Bronchial epithelial cell (primary cell): ENCODE measurements at places on chromosomes 3 and 15.

DNA sequence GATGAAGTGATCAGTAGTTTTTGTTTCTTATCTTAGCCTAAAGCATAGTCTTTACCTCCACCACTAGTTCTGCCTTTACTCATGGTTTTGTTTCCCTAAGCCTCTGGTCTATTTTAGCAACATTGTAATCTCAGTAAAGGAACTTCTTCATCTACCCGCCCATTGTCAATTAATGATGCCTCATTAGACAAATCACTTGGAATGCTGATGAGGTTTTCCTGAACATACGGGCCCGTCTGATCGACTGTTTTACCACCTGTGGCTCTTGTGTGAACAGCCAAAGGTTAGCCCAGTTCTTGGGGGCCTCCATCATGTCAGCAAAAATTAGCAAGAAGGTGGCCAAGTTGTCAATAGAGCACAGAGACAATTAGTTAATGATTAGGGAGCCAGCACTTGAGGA, 470.1 kb upstream of the ARRDC4 start:
- DNase-seq, result no peak

- DNase-seq, result peak; percentile 33
Measured at GRCh38 chr3:82012775-82013174, 251.3 kb upstream of the GBE1 start.

DNA sequence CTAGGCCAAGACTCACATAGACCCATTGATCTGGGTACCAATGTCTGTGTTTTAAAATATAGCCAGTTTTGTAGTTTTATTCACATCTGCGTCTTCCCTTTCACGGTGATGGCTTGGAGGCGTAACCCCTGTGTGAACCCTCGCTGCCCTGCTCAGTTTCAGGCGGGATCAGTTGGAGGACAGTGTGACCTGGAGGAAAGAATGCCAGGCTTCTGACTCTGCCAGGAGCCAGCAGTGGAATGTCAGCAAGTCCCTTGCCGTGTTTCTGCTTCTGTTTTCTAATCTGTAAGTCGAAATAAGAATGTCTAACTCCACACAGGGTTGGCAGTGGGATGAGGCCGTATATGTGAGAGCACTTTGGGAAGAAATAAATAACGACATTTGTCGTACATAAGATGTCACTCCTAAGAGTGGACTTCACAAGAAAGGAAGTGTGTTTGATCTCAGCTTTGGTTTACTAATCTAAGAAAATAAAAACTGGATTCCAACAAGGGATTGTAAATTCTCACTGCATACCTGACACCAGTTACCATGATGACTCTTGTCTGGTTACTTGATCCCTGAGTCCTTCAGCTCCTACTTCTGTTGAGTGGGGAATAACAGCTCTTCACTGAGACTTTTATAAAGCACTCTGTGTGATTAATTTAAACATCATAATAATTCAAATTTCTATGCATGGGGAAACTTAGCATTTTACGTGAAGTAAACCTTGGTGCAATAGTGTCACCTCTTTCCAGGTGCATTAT, 6.3 kb upstream of the CA12 start:
- DNase-seq, result no peak

- DNase-seq, result peak; percentile 98
Measured at GRCh38 chr15:35000511-35000910, 12.4 kb upstream of the ZNF770 start.

DNA sequence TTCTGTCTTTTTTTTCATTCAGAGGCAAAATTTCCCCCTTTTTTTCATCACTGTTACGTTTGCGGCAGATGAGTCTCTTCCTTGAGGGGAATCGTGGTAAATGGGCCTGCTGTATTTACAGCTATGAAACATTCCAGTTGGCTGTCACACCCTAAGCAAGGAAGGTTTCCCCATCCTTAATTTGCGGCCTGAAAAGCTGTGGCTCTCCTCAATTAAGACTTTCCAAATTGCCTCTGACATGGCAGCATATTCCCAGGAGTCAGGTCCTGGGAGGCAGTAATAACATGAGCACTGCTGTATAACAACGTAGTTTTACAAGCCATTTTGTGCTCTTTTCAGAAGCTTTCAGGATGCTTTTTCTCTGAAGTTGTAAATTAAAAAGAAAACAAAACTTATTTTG, 420.9 kb downstream of the LPP start:
- no peak for DNase-seq

DNA sequence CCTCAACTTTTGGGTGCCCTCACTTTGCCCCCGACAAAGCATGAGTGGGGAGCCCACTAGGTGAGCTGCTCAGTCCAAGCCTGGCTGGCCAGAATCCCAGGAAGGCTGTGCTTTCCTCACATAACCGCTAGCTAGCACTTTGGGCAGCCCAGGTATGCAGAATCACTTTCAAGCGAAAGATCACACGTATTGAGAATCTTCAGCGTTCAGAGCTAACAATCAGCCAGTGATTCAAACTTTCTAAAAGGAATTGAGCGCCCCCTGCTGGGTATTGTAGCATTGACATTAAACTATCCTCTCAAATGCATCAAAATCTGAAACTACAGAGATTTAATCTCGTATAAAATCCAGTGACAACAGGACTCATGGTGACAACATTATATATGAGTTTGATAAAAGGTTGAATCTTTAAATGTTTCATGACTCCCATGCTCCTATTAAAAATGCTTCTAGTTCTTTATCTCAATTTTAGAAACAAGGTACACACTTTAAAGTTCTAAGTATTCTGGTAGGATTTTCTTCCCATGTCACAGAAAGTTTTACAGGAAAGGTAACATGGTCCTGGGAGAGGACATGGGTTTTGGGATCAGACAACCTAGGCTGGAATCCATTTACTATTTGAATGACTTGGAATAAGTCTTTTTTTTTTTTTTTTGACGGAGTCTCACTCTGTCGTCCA, 11.8 kb downstream of the ANAPC13 start:
- peak; percentile 74 for DNase-seq

DNA sequence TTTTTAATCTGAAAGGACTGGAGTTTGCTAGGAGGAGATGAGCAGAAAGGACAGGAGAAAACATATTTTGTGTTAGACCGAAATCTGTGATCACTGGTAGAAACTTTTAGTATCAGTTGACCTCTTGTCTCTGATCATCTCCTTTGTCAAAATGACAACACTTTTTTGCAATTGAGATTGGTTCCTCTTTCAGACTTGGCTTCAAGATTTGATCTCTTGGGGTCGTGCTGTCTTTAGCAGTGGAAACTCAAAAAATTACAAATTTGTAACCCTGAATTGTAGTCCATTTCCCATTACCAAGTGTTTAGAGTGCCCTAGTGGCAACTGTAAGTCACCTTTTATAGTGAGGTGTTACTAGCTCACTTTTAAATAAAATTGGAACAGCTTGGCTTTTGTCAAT, 107.4 kb downstream of the KLHL25 start:
- no peak for DNase-seq

DNA sequence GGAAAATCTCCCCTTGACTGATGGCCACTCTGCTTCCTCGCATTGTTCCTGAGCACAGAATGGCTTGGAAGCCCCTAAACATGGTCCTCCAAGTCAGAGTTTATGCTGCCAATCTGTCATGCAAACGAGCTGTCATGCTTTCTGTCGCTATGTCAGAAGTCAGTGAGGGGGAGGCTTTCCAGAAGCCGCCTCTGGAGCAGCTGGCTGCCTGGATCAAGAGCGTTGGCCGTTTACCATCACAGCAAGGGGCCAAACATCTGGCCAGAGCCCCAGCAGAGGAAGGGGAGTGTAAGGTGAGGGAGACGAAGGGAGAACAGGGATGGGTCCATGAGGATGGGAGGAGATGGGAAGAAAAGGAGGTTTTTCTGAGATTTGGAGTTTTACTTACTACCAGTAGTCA, 372.6 kb upstream of the NR2F2 start:
- DNase-seq, result no peak

DNA sequence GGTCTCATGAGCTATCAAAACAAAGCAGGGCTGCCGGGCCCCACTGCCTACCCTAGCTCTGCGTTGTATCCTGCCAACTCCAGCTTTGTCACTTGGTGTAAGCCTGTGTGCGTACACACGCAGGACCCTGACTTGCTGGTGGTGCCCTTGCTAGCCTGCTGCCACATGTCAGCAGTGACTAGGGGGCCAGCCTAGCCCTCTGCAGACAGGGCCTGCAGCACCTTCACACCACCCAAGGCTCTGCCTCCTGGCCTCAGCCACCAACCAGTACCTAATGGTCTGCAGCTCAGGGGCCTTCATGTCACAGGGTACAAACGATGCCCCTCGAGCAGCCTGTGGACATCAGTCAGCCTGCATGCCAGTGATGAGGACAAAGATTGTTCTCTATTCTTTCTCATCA, 30.1 kb upstream of the DUSP7 start:
- DNase-seq, result no peak

- DNase-seq, result peak; percentile 28
Measured at GRCh38 chr3:142029052-142029642, 120.2 kb downstream of the TFDP2 start.

GRCh38 chr3:127747751-127748521, 74.4 kb downstream of the MGLL start:
- peak; percentile 86 for DNase-seq

GRCh38 chr3:19970327-19970726, 23.4 kb downstream of the RAB5A start:
- DNase-seq, result no peak

DNA sequence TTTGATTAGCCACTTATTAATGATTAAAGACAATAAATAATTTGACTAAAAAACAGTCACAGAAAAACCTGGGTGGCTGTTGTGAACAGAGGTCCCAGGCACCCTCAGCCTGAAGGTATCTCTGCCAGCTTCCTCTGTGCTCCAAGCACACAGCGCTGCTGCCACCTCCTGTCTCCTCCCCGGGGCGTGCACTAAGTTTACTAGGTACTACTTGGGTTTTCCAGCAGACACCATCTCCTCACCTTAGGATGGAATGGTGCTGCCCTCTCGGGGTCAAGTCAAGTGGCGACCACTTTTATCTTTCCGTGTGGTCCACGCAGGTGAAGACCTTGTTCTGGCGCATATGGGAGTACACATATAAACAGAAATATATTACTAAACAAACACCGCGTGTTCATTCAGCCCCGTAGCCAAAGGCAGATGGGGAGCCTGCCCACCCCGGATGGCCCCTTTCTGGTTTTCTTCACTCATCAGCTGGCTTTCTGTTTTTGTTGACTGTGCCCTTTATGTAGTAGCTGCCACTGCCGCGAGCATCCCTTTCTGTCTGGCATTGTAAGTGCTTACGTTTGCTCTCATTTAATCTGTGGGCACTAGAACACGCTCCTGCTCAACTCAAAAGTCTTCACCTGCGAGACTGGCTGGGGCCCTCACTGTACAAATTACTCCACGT, 128.0 kb downstream of the LRIG1 start:
- peak; percentile 21 for DNase-seq

DNA sequence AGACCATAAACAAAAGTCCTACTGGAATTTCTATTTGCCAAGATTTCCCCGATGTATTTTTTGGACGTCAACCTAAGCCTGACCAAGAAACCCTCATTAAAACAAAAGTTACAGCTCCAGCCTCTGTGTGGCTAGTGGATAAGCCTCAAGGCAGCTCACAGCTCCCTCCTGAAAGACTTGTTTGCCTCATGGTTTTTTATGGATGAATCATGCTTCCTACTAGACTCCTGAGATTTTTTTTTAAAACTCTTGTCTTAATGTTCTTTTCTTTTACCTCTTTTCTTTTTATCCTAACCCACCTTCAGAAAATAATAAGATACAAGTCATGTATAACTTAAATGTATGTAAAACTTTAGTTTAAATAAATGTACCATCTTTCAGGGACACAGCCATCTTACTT, 52.4 kb downstream of the SUCNR1 start:
- peak; percentile 82 for DNase-seq

DNA sequence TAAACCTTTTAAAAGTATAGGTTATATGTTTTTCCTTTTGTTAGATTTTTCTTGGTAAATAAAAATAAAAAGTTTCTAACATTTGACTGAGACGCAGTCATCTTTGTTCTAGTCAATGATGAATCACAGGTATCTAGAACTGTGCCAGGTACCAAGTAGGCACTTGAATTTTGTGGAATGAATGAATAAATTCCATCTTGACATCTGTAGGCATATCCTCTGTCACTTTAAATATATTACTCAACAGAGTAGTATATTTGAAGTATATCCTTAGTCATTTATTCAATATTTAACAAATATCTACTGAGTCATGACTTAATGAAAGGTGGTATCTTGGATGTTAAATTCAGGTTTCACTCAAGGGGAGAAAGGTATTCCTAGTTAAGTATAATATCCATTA, 828.4 kb downstream of the TUSC7 start:
- DNase-seq, result peak; percentile 90

- no peak for DNase-seq
Measured at GRCh38 chr15:96321639-96322535, 8.6 kb upstream of the NR2F2 start.

- no peak for DNase-seq
Measured at GRCh38 chr15:64503640-64504039, 43.3 kb downstream of the ZNF609 start.

DNA sequence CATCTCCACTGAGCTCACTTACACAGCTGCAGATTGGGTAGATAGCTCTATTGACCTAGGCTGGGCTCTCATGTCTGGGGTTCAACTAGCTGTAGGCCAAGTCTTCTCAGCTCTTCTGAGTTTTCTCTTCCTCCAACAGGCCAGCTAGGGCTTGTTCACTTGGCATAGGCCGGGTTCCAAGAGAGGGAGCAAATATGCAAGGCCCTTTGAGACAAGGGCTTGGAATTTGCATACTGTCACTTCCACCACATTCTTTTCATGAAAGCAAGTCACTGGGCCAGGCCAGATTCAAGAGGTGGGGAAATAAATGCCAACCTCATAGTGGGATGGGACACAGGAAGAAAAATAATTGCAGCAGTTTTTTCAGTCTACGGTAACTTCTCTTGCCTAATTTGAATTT, 25.2 kb downstream of the PIGB start:
- peak; percentile 75 for DNase-seq

- peak; percentile 98 for DNase-seq
Measured at GRCh38 chr3:187986514-187986934, 167.4 kb upstream of the LPP start.

DNA sequence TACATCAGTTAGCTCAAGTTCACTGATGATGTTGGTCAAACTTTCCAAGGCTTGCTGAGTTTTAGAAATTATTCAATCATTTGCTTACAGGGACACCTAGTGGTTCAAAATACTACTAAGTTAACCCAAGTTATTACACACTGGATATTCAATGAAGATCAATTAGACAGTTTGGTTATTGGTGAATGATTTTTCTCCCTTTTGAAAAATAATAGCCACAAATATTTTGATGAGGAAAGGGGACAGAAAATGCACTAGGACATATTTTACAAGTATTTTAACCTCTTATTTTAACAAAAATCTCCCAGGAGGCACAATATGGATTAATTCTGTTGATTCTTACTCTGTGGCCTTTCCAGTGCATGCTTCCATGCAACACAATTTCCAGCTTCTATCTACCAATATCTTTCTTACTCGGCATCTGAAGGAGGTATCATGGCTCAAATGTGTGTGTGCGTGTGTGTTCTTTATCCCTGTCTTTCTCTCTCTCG, 20.1 kb upstream of the GOLGA6L2 start:
- peak; percentile 18 for DNase-seq

GRCh38 chr3:159886050-159886449, 102.6 kb upstream of the IL12A start:
- no peak for DNase-seq

GRCh38 chr3:158455406-158455805, 115.6 kb upstream of the MLF1 start:
- no peak for DNase-seq
